ENCODE measurements at places on chromosomes 1 and 21.

GRCh38 chr1:7988576-7988975, 27.1 kb downstream of the PARK7 start:
- DNase-seq, result no peak

DNA sequence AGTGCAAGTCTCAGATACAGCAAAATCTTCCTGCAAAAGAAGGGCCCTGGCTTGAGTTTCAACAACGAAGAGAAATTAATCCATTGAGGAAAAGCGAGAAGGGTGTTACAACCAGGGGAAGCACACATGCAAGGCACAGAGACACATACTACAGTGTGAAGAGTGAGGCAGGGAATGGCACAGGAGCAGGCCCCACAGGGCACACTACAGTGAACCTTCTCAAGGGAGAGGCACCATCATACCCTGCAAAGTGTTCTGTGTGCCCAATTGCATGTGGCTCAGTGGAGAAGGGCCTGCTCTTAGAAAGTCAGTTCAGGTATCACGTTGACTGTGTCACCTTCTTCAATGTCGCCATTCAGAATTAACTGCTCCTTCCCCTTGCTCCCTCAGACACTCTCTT, 60.3 kb downstream of the LMX1A start:
- no peak for DNase-seq

DNA sequence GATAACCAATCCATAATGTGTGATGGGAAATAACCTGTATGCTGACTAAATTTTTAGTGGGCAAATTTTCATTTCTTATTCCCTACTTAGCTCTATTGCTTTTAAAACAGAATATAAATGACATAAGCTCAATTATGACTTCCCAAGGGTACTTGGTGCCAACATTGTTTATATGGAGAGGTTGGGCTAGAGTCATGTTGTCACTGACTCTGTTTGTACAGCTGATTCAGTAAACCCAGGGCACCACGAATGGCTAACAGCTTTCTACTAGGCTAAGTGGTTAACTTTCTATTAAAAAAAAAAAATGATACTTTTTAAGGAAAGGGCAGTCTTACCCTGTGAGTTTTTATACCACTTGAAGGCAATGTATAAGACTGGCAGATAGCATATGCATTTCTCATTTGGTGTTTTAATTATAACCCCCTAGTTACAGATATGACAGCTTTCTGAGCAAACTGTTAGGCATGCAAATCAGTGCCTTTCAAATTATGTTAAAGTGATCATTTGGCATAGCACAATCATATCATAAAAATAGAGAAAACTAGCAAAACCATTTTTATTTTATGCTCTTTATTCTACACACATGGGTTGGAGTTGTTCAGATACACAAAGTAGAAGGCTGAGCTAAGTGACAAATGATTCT, 147.1 kb downstream of the DNM3 start:
- no peak for DNase-seq

GRCh38 chr1:231631717-231632116, 5.1 kb downstream of the DISC1 start:
- DNase-seq, result no peak

GRCh38 chr1:47751996-47752451, 245.2 kb downstream of the TRABD2B start:
- no peak for DNase-seq

GRCh38 chr21:43818685-43819084, 29.3 kb downstream of the RRP1 start:
- DNase-seq, result no peak

Data from central memory CD4-positive, alpha-beta T cell (primary cell).